ENCODE measurements at places on chromosomes 7 and 10.

DNA sequence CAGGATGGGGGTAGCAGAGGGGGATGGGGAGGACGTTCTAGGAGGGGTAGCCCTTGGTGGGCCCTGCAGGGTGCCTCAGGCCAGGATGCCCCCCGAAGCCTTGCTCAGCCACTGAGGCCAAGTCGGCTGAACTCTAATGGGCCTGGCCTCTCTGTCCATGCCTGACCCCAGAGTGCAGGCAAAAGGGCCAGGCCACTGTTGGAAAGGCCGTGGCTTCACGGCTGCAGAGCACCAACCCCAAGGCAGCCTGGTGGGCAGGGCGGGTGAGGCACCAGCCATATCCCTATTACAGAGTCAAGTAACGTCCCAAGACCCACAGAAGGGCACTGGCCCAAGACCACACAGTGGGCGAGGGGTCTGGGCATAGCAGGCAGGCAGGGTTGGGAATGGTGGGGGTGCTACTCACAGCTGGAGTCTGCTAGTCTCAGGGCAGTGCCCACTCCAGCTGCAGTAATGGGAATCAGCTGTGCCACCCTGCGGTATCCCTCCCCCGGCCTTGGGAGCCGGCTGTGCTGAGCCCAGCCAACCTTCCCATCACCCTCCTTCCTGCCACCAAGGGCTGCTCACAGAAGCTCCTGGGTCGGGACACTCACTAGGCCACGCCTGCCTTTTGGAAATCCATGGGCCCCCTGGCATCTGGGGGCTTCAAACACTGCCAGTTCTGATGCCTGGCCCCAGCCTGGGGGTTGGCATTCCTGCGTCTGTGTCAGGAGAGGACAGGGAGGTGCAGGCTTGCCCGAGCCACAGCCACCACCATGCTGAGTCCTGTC, 4.0 kb upstream of the LFNG start:
- no peak for DNase-seq

DNA sequence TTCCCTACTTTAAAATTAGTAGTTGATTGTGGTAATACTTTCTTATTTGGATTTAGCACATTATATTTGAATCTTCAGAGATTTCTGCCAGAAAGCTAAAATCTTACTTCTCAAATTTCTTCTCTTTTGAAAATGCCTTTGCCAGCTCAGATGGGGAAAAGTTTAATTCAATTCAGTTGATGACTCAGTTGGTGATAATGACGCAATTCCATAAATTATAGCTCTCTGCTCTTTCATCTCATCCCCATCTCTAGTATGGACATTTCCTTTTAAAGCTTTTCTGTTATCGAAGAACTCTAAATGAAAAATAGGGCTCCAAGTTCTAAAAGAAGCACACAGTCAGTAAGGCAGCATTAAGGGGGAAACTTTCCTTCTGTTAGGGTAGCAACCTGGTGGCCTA, 25.5 kb downstream of the RNLS start:
- peak; percentile 50 for DNase-seq

- no peak for DNase-seq
Observed at GRCh38 chr10:20647756-20648155, 249.4 kb downstream of the NEBL start.

DNA sequence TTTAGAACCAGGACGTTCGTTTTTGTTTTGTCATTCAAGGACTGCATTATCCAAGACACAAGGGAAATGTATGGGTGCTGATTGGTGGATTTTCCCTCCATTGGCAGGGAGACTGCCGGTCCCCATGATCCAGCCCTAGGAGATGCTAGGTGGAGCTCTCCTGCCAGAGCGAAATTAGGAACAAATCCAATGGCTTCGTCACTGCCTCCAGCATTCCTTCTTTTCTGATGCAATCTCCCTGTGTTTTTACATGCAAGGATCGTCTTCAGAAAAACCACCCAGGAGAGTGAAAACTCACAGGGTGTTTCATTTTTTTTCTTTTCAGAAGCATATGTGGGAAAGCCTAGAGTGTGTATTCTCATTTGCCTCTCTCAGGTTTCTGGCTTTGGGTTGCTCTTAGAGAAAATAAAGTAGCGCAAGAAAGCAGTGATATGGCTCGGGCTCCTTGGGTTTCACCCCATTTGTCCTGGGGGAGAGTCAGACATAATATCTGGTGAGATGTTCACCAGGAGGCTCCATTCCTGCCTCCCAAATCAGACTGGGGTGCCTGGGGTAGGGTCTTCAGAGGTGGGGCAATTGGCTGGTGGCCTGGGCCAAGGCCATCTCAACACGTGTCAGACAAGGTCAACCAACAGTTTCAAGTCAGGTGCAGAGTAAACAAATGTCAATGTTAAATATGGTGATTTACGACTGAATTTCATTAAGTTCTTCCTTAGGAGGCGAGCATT, 450.9 kb upstream of the MKI67 start:
- no peak for DNase-seq

- no peak for DNase-seq
Observed at GRCh38 chr7:88637795-88638194, 121.7 kb upstream of the ZNF804B start.

GRCh38 chr10:113060201-113061053, 110.4 kb downstream of the TCF7L2 start:
- peak; percentile 45 for DNase-seq

- no peak for DNase-seq
Observed at GRCh38 chr7:43124388-43124787, 11.9 kb downstream of the HECW1 start.

GRCh38 chr10:78595269-78595619, 473.5 kb upstream of the ZMIZ1 start:
- DNase-seq = no peak

GRCh38 chr10:101000915-101001658, 1.5 kb downstream of the LZTS2 start:
- peak; percentile 92 for DNase-seq

DNA sequence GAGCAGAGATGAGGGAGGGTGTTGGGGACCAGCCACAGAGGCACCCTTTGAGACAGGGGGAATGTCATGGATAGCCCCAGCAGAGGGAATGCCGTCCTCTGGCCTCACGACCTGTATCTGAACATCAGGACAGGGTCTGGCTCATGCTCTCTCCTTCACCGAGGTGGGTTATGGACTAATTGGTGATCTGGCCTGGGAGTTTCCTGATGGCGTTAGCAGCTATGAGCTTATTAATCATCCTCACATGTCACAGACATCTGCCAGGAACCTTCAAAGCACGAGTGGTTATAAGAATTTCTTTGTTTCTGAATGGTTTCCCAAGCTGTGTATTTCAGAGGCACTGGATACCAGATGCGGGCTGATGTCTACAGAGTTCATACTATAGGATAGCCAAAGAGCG, 6.9 kb downstream of the CPA4 start:
- DNase-seq = no peak

- no peak for DNase-seq
Observed at GRCh38 chr7:148155000-148155399, 435.6 kb upstream of the C7orf33 start.

GRCh38 chr10:15182540-15183207, 14.2 kb upstream of the NMT2 start:
- no peak for DNase-seq

- no peak for DNase-seq
Observed at GRCh38 chr7:27181795-27182275, 3.2 kb downstream of the HOXA11 start.

GRCh38 chr10:7811000-7811399, 7.3 kb upstream of the TAF3 start:
- DNase-seq = no peak

- DNase-seq = no peak
Observed at GRCh38 chr10:89280508-89280907, 21.3 kb upstream of the IFIT2 start.

DNA sequence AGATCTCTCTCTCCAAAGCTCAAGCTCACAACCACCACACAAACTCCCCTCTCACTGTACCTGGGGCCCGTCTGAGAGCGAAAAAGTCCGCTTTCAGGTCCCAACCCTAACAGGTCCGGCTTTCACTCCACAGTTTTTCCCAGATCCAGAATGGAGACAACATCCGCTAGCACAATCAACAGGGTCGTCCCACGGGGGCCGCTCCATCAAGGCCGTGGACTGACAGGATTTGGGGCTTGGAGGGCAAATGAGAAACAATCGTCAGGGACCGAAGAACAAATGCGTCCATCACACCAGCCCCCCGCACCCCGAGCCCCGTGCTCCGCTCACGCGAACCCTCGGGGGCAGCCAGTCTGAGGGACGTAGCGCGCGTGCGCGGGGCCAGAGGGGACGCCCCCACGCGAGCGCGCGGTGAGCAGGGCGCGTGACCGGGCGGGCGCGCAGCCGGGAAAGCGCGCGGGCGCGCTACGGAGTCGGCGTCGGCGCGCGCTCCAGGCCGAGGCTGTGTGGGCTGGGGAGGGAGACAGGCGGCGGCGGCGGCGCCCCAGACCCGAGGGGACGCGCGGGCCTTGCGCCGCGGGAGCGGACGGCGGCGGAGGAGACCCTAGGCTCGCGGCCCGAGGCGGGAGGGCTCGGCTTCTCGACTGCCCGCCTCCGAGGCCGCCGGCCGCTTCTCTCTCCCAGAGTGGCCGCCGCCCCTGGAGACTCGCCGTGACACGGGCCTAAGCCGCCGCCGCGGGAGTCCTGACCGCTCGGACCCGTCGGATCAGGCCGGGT, at the start of gene SLK:
Gene SLK (plus strand): TSS at position 470 of the 777 bp plus-strand sequence. CDS start 606 bp downstream, outside the sequence.
- DNase-seq = peak; percentile 86

GRCh38 chr7:140417456-140418155, 13.7 kb downstream of the RAB19 start:
- DNase-seq = no peak

DNA sequence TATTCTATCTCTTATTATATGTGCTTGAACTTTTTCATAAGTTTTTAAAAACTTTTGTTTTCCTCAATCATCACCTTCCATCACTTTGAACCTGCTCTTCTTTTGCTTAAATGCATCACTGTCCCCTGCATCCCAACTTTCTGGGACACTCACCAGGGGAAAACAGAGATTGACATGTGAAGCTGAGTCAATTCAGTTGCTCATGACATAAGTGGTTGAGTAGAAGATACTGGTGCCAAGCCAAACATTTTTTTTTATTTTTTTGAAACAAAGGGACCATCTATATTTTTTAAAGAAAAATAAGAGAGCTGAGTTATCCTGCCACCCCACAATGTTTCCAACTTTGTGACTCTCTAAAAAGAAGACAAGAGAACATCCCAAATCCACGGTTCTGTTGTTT, 61.8 kb upstream of the AHR start:
- peak; percentile 29 for DNase-seq

GRCh38 chr7:81484261-81484660, 285.6 kb downstream of the HGF start:
- peak; percentile 92 for DNase-seq

DNA sequence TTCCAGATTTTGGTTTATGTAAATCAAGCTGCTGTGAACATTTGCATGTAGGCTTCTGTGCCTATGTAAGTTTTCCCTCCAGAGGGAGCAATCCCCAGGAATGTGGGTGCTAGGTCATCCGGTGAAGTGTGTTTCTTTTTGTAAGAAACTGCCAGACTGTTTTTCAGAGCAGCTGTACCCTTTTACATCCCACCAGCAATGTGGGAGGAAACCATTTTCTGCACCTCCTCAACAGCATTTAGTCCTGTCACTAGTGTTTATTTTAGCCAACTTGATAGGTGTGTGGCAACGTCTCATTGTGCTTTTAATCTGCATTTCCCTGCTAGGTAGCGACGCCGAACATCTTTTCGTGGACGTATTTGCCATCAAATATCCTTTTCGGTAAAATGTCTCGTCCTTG, 395.7 kb upstream of the FOXK1 start:
- DNase-seq = no peak

GRCh38 chr10:124065382-124066125, 27.8 kb downstream of the CHST15 start:
- no peak for DNase-seq

GRCh38 chr7:44912775-44913347, 27.5 kb upstream of the PURB start:
- no peak for DNase-seq

- no peak for DNase-seq
Observed at GRCh38 chr7:17422966-17423365, 124.5 kb downstream of the AHR start.

DNA sequence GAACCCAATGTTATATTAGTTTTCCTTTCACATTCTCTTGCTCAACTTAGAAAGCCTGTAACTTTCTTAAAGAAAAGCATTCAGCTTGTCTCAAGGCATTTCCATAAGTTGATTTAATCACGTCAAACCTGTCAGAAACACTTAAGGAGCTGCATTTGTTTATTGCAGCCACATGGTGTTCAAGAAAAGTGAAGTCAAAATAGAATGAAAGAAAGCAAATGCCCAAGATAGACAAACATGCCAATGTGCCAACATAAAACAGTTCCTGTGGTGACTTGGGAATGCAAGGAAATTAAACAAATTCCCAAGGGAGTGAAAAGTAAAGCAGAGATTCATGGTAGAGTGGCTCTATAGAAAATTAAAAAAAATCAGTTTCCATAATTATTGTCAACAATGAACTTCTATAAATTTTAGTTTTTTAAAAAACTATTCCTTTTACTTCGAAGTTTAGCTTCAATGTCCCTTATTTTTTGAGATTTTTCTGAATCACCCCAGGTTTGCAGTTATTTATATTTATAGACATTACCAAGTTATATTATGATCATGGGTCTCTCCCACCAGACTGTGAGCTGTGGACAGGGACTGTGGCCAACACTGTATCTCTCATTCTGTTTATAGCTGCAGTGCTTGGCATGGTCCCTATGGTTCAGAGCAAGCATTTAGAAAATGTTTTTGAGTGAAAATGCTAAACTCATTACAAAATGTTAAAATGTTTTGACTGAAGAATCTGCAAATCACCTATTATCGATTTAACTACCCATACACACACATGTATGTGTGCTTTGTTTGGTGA, 887.4 kb downstream of the REEP3 start:
- DNase-seq = no peak

DNA sequence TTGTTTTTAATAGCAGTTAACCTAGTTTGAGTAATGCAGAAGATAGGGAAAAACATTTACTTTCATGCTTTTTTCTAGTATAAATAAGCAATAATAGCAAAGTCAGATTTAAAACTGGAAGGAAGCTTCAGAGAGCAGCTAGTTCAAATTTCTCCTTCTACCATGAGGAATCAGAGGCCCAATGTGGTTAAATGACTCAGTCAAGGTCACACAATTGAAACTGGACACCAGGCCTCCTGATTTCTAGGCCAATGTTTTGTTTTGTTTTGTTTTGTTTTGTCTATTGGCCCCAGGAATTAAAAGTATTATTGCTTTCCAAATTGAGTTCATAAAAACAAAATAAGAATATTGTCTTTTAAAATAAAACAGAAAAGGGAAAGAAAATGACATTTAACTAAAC, 122.3 kb downstream of the TRIL start:
- no peak for DNase-seq

DNA sequence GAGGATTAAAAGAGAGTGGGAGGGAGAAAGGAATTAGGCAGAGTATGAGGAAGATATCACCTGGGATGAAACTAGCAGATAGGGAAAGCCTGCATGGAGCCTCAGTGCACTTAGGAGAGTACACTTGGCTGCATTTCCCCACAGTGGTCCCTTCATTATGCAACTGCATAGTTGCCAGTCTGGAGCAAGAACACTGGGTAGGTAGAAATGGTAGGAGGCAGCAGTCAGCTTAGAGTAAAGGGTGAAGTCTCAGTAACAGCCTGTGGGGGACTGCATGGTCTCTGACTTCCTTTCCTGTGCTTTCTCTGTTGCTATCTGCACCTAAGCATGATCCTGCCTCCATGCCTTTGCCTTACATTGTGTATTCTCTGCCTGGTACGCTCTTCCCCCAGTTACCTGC, 14.0 kb upstream of the PCGF5 start:
- DNase-seq = no peak

- DNase-seq = no peak
Observed at GRCh38 chr7:107499731-107500130, 29.9 kb downstream of the GPR22 start.

- no peak for DNase-seq
Observed at GRCh38 chr10:86285136-86285790, 81.3 kb downstream of the GRID1 start.

GRCh38 chr7:121157341-121157751, 168.8 kb downstream of the CPED1 start:
- no peak for DNase-seq

Measured in cardiac muscle cell (in vitro differentiated cells and primary cell).